ENCODE measurements at places on chromosomes 12 and 14. TPM values are rescaled to one million over a fixed set of nuclear protein-coding genes. Genes with fewer than 3 reads are reported as not detected.

Gene DIO2
- total RNA-seq, result 0.09 TPM

Gene PROX2
- not detected for total RNA-seq

Gene HVCN1
- 2.7 TPM for total RNA-seq

Gene TPPP2
- total RNA-seq, result not detected

Gene NFATC4
- total RNA-seq, result 36.8 TPM

Gene CACNB3
- 9.2 TPM for total RNA-seq

Gene LTB4R
- 0.78 TPM for total RNA-seq

Gene PPP1R36
- total RNA-seq, result 1.8 TPM

Gene CFAP54
- total RNA-seq, result 1.4 TPM

Gene IL22
- total RNA-seq, result not detected

Gene KLRC4
- not detected for total RNA-seq

Gene LRRC9
- not detected for total RNA-seq

Gene ABHD12B
- not detected for total RNA-seq

Gene CMA1
- not detected for total RNA-seq

Gene ERP27
- total RNA-seq, result not detected

Gene IL31
- not detected for total RNA-seq

Gene GPRC5A
- 6.2 TPM for total RNA-seq

Gene CACNA1C
- total RNA-seq, result 2.5 TPM

Gene CLMN
- 0.69 TPM for total RNA-seq

Gene SMIM41
- total RNA-seq, result 0.23 TPM

Gene SIX6
- not detected for total RNA-seq

Gene CHGA
- not detected for total RNA-seq

Gene IAPP
- not detected for total RNA-seq

Gene PTPRB
- 23.5 TPM for total RNA-seq

Gene TMPRSS12
- total RNA-seq, result not detected

Gene ADAMTS20
- 0.14 TPM for total RNA-seq

Gene KLRG1
- total RNA-seq, result 1.1 TPM

Gene C14orf132
- total RNA-seq, result 16.1 TPM

Gene SLC6A13
- not detected for total RNA-seq

Gene GABARAPL1
- total RNA-seq, result 79.3 TPM

Gene TBX5
- under 0.01 TPM for total RNA-seq

Gene CCDC175
- total RNA-seq, result not detected

Gene TAS2R31
- total RNA-seq, result 10.9 TPM

Gene FKBP11
- 32.1 TPM for total RNA-seq

Gene KRT3
- not detected for total RNA-seq

Gene TMEM120B
- total RNA-seq, result 15.4 TPM

Gene PIP4P1
- 20.2 TPM for total RNA-seq

Gene CLEC2A
- total RNA-seq, result not detected

Gene HOXC10
- 6.2 TPM for total RNA-seq

Gene E2F7
- total RNA-seq, result 2.4 TPM

Gene GLIPR1L2
- 0.30 TPM for total RNA-seq

Gene ISCA2
- 12.5 TPM for total RNA-seq

Gene ARG2
- total RNA-seq, result 4.6 TPM

Gene PRB2
- total RNA-seq, result not detected

Gene HELB
- total RNA-seq, result 4.5 TPM

Gene OR4K14
- not detected for total RNA-seq

Gene ESR2
- under 0.01 TPM for total RNA-seq

Gene ZCCHC8
- total RNA-seq, result 11.9 TPM
